ENCODE measurements at places on chromosomes 5 and 9.

- no peak for DNase-seq
These were observed 69.1 kb upstream of the TARS1 start for GRCh38 chr5:33371660-33372059.

- DNase-seq, result no peak
These were observed 21.1 kb downstream of the CARTPT start for GRCh38 chr5:71740015-71740753.

- no peak for DNase-seq
These were observed 22.3 kb downstream of the TTF1 start for GRCh38 chr9:132384376-132384775.

GRCh38 chr9:126794441-126794840, 10.4 kb upstream of the ZBTB43 start:
- DNase-seq, result no peak

GRCh38 chr9:93945400-93946337, 9.5 kb downstream of the BARX1 start:
- no peak for DNase-seq

DNA sequence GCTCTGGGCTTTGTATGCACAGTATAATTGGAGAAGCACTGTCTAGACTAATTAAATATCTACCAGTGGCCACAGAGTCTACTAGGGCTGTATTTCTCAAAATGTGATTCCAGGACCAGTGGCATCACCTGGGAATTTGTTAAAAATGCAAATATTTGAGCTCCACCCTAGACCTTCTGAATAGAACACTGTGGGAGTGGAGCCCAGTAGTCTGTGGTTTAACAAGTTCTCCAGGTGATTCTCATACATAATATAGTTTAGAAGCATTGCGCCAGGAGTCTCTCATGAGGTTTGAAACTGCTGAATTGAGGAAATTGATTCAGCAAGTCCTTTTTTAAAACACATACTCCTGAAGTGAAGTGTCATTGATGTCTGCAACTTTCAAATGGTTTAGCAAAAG, 74.7 kb downstream of the FCHO2 start:
- DNase-seq, result no peak

DNA sequence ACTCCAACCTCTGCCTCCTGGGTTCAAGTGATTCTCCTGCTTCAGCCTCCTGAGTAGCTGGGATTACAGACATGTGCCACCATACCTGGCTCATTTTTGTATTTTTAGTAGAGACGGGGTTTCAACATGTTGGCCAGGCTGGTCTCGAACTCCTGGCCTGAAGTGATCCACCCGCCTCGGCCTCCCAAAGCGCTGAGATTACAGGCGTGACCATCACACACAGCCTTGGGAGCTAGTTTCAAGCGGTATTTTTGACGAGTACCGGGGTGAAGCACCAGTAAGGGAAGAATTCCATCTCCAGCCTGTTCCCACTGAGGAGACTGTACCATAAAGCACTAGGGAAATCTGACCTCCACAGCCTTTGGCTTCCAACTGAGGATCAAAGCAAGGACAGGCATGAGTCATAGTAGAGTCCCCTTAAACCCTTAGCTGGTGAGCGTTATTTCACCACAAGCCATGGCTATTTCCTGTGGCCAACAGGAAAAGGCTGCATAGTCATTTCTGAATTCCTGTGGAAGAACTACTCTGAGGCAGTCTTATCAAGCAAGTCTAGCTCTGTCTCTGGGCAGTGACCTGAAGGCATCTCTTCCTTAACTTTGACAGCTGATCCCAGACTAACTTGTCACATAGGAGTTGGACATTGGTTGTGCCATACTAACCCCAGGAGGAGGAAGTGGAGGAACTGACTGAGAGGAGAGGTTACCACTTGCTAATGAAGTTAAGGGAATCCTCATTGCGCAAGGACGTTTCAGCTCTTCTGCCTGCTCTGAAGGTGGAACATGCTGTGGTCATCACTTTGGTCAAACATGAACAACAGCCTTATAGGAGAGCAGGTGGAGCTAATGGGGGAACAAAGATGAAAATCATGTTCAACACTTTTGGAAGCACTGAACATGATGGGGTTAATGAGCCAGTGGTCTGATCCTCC, 85.8 kb upstream of the DMRT1 start:
- DNase-seq, result no peak
